ENCODE measurements at places on chromosomes 5 and 9.

GRCh38 chr9:114559830-114560513, 27.6 kb upstream of the ATP6V1G1 start:
- no peak for DNase-seq

GRCh38 chr5:6765612-6766525, 52.6 kb downstream of the TENT4A start:
- no peak for DNase-seq

DNA sequence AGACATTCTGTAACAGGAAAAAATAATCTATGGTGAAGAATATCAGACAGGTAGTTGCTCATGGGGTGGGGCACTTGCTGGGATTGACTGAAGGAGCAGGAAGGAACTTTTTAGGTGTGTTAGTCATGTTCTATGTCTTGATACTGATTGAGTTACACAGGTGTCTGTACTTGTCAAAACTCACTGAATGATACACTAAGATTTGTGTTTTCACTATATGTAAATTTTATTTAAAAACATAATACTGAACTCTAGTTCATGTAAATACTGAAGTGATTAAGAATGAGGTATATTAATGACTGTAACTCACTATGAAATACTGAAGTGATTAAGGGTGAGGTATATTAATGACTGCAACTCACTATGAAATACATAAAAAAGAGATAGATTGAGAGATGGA, 28.5 kb downstream of the IL6ST start:
- DNase-seq, result no peak

GRCh38 chr5:143311955-143312354, 91.5 kb downstream of the NR3C1 start:
- no peak for DNase-seq

- no peak for DNase-seq
Observed at GRCh38 chr9:93124793-93125192, 9.3 kb downstream of the NINJ1 start.

DNA sequence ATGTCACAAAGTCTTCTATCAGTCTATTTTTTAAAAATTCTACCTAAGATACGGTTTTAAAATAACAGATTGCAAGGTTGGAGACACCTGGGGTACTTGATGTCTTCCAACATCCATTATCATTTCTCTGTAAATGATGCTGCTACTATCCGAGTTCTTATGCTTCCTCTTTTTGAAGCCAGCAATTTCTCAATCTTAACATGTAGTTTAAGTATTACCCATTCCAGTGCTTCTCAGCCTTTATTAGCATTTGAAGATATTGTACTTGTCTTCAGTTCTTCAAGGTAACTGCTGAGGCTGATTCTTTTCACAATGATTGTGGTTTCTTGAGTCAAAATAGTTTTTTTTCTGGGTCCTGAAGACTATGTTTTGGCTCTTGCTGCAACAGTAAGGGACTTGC, 96.4 kb upstream of the SELENOP start:
- no peak for DNase-seq

- DNase-seq, result no peak
Observed at GRCh38 chr9:111948951-111949350, 52.3 kb downstream of the UGCG start.

- DNase-seq, result no peak
Observed at GRCh38 chr5:62044989-62045388, 261.0 kb upstream of the KIF2A start.

DNA sequence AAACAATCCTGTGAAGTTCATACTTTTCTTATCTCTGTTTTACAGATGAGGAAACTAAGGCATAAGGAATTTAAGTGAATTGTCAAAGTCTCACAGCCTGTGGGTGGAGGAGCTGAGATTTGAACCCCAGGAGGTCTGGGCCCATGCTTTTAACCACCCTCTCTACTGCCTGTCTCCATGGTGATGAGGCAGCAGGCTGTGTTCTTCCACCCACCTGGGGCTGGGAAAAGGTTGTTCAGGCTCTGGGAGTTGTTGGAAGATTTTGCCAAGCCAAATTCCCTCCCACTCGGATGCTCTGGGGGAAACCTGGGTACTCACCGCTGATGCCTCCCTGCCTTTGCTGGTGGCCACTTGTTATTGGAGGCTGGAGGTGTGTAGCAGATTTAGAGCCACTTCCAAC, 18.3 kb upstream of the SYNPO start:
- DNase-seq, result no peak

DNA sequence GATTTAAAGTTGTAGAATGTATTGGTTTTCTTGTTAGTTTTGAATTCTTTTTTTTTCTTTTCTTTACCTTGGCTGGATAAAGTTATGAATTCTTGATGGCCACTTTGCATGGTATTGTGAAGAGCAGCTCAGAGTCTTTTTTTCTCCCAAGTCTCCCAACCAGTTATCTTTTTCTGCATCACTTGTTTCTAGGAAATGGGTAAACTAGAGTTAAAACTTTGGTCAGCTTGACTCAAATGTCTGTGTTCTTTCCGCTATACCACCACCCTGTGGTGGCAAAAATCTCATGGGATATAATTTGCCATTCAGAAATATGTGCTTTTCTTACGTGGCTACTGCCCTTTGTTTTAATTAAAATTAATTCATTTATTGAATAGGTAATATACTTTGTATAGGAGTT, 113.2 kb downstream of the UNC13B start:
- DNase-seq, result no peak

- DNase-seq, result no peak
Observed at GRCh38 chr9:129803676-129804060, 684 bp downstream of the TOR1B start.

GRCh38 chr9:136308006-136308701, 4.3 kb upstream of the CCDC187 start:
- no peak for DNase-seq

DNA sequence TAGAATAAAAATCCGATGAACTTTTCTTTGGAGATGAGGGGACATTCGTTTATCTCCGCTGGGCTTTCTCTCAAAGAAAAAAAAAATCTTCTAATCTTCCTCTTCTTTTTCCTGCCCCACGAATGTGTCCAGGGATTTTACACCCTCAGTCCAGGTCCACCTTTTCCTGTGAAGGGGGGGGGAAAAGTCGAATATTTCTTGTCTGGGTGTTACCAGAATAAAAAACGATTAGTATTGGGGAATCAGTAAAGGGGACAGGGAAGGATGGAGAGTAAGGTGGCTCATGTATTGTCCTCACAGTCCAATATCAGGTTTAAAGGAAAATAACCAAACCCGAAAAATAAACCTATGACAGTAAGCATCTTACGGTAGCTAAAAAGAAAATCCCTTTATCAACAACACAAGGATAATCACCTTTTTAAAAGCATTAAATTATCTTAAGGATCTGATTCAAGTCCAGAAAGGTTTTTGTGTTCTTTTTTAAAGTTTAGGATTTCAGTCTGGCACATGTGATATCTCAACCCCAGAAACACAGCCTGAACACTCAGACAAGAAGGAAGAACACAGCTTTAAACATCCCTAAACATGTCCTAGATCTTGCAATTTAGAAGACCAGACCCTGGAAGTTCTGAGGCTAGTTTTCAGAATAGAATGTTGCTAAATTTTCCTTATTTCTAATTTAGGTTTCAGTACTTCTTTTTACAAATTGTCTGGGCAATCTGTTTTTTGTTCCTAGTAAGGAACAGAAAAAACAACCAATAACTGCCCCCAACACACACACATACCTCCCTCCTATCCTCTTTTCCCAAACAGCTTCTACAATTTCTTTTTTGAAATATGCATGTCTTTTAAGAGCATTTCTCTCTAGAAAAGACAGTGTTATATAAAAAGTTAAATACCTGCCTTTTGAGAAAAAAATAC, 1.2 kb downstream of the ZNF608 start:
- no peak for DNase-seq

DNA sequence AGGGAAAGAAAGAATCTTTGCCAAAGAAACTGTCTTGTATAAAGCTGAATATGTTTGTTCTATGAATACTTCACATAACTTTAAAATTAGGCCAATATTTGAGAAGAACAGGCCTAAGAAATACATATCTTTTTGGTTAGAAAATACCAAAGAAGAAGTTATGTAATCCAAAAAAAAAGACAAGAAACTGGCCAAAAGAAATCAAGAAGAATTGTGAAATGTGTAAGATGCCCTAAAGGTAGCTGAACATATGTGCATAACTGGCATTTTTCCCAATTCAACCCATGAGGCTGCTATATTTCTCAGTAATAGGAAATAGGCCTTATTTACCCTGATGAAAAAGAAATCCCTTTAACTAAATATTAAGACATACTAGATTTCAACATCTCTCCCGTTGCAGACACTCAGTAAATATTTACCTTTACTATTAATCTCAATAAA, 290.0 kb downstream of the CETN3 start:
- DNase-seq, result no peak

DNA sequence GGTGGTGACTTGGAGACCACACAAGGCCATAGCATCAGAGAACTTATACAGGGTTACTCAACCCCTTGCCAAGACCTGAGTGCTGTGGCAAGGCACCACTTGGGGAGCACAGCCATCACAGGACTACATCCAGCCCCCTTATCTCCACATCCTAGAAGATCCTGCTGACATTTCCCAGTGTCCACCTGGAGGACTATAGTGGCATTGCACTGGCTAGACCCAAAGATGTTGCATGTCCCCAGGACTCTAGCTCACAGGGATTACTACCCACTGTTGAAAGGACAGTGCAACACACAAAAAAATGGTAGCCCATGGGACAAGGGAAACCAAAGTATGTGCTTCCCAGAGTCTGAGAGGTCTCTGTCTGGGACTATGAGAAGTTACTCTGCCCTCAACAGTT, 411.1 kb upstream of the NUDT12 start:
- DNase-seq, result no peak

- no peak for DNase-seq
Observed at GRCh38 chr5:157835041-157835440, 23.9 kb downstream of the CLINT1 start.

GRCh38 chr9:131892902-131893500, 153.1 kb upstream of the RAPGEF1 start:
- DNase-seq, result no peak

- no peak for DNase-seq
Observed at GRCh38 chr9:12464400-12464799, 228.8 kb upstream of the TYRP1 start.

- DNase-seq, result no peak
Observed at GRCh38 chr5:83147593-83147992, 70.2 kb downstream of the XRCC4 start.

DNA sequence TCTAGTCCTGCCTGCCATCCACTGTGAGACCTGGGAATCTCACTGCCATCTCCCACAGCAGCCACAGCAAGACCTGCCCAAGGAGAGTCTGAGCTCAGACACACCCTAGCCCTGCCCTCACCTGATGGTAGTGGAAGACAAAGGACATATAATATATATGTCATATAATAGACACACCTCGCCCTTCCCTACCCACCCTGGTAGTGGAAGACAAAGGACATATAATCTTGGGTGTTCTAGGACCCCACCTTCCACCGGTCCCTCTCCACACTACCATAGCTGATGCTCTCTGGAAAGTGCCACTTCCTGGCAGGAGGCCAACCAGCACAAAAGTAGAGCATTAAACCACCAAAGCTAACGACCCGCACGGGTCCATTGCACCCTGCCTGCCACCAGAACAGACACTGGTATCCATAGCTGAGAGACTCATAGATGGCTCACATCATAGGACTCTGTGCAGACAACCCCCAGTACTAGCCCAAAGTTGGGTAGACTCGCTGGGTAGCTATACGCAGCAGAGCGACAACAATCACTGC, 545.6 kb downstream of the CAAP1 start:
- no peak for DNase-seq

DNA sequence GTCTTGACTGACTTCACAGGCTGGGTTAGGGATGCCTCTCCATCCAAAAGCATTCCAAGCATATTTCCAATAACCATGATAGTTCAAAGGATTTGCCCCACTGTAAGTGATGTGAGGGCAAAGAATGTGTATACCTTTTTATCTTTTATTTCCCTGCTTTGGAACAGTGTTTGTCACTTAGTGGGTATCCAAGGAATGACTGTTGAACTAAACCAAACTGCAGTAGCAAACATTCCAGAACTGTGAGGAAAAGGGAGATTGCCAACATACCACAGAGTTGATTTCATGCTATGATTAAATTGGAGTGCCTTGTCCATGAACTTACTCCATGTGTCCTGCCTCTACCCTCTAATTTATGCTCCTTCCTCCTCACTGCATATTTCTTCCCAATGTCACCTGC, 400.0 kb downstream of the KIAA0825 start:
- DNase-seq, result no peak

DNA sequence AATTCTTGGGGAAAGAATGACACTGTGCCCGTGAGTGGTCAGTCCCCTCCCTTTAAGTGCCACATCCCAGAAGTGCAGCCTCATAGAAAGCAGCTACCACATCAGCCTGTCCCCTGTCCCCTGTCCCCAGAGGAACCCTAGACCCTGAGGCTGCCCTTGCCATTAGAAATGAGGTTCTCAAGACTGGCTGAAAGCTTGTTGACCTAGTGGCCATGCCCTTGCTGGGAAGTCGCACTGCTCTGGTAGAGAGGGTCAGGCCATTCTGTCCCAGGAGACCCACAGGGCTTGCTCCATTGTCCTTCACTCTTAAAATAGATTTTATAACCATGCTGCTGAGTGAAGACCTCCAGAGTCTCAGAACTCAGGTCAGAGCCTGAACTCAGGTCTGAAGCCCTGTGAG, 184.5 kb downstream of the RGS3 start:
- no peak for DNase-seq

DNA sequence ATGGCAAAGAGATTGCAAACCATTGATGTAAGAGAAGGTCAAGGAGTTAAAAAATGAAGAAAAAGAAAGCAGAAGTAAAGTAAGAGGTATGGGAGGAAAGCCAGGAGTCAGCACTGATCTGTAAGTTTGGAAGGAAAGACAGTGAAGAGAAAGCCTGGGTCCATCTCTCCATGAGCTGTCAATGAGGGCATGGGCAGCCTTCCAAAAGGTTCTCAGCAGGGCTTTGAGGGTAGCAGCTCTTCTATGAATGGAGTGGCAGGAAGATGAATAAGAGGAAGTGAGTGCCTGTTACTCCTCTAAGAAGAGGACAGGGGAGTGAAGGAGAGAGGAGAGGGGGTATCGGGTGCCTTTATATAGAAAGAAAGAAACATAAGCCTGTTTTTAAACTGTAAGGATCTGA, 97.1 kb downstream of the ADCY2 start:
- no peak for DNase-seq

DNA sequence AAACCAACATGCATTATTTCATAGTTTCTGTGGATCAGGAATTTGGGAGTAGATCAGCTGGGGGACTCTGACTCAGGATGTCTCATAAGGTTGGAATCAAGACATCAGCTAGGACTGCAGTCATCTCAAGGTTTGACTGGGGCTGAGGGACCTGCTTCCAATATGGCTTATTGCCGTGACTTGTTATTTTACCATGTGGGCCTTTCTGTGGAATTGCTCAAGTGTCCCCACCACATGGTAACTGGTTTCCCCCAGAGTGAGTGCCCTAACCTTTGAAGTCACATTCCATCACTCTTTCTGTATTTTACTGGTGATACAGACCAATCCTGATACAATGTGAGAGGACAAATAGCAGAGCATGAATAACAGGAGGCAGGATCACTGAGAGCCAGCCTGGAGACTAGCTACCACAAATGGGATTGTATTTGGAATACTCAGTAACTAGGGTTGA, 70.2 kb upstream of the ELL2 start:
- DNase-seq, result no peak

- no peak for DNase-seq
Observed at GRCh38 chr5:166786889-166787288, 1504.6 kb upstream of the WWC1 start.
